ENCODE measurements at places on chromosomes 1 and 21.
A peak's percentile ranks its signal among the peaks of the same experiment; 100 is the strongest.

DNA sequence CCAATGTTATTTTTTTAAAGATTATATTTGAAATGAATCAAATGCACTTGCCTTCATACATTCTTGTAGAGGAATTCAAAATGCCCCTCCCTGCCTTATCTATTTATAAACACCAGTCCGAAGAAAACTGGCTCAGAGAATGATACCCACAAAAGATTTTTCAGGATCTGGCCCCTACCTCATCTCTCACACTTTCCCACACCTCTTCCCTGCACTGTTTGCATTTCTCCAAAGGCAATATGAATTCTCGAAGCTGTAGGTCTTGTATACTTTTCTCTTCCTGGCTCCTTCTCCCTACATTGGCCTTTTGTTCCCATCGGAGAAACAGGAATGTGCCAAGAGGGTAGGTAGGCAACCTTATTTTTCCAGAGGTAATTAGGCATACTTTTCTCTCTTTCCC, 12.0 kb upstream of the CCDC190 start:
- DNase-seq = no peak

DNA sequence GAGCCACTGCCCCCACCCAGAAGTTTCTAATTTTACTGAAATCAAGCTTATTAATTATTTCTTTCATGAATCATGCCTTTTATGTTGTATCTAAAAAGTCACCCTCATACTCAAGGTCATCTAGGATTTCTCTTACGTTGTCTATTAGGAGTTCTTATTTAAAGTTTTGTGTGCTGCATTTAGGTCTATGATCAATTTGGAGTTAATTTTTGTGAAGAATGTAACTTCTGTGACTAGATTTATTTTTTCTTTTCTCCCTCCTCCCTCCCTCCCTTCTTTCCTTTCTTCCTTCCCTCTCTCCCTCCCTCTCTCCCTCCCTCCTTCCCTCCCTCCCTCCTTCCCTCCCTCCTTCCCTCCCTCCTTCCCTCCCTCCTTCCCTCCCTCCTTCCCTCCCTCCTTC, 317.6 kb downstream of the PLA2G4A start:
- DNase-seq = no peak

DNA sequence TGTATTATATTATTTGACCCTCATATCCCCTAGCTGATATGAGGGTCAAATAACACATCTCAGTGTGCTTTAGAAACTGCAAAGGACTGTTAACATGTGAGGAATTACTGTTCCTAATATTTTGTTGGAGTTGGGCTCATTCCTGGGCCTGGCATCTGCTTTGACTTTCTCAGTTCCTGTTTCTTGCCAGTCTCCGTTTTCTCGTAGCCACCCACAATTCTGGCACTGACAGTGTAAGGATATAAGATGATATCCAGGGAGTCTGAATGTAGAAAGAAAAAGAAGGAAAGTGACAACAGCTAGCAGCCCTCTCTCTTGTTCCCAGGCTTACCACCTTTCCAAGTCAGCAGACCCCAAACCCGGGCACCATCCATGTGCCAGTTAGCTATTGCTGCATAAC, 54.4 kb upstream of the SCMH1 start:
- DNase-seq = no peak

GRCh38 chr1:209324901-209325871, 258.3 kb upstream of the CAMK1G start:
- no peak for DNase-seq

DNA sequence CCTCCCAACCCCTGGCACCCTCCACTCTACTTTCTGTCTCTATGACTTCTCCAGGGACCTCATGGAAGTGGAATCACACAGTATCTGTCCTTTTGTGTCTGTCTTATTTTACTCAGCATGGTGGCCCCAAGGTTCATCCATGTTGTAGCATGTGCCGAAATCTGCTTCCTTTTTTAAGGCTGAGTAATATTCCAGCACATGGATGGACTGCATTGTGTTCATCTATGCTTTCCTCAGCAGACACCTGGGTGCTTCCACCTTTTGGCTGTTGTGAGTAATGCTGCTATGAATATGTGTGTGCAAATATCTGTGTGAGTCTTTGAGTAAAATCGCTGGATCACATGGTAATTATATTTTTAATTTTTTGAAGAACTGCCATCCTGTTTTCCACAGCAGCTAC, 1.6 kb upstream of the PFKL start:
- DNase-seq = no peak

- DNase-seq = no peak
Observed at GRCh38 chr1:228457017-228457395, 30.2 kb upstream of the RNF187 start.

DNA sequence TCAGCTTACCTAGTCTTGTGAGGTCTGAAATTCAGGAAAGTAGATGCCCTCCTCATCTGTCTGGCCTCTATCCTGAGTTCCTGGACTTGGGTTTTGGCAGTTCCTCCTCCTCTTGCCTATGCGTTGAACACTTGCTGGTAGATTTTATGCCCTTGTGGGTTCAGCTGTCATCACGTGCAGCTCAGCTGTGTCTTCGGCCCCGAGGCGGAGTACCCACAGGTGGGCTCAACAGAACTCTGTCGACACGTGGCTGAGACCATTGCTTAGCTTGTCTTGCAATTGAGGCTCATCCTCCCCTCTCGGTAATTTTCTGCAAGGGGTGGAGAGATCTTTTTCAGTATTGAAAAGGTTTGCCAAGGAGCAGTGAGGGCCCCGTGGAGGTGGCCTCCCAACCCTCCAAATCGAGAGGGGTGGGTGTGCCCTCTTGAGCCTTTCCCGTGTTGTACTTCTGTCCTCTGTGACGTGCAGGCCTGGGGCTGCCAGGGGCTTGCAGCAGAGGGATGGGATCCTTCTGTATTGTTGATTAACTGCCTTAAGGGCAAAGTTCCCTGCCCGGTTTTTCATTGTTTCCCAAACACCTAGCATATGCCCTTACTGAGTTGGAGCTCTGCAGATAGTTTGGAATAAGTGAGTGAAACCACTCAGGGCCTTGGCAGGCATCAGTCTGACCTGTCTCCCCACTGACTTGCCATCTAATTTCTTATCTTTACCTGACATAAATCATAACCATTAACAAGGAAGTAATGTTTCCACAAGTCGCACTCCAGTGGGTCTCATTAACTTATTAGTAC, 2.9 kb downstream of the CENPS start:
- no peak for DNase-seq

GRCh38 chr1:206050655-206051235, 2.2 kb upstream of the RHEX start:
- DNase-seq = no peak

- DNase-seq = no peak
Observed at GRCh38 chr1:172266528-172267174, 153.8 kb upstream of the C1orf105 start.

DNA sequence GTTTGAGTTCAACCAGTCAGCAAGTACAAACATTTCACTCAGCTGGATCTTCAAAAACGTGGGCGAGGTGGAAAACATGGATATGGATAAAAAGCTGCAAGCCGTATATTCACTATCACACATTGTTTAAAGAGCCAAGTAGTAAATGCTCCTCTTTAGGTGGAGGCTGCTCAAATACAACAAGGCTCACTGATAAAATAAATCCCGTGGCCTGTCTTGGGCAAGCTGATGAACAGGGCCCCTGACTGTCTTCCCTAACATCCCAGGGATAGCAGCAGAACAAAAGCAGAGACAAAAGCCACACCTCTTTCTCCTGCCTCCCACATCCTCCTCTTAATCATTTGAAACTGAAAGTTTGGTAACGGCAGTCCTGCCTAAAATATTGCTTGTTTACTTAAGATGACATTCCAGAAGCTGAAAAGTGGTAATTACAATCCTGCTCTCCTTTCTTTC, 357.7 kb downstream of the TTLL7 start:
- no peak for DNase-seq

DNA sequence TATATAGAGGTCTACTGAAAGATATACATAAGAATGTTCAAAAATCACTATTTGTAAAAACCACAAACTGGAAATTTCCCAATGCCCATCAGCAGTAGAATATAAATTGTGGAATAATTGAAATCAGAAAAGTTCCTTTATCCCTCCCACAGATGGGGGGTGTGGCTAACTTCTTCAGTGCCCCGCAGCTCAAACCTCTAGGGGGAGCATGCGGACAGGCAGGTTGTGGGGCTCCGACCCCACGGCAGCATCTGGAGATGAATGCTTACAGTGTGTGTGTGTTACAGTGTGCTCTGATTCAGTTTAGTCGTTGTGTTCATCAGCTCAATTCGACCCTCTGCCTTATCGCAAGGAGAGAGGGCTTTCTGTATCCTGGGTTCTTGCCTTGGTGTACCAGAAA, 262.1 kb upstream of the LRRC7 start:
- no peak for DNase-seq

DNA sequence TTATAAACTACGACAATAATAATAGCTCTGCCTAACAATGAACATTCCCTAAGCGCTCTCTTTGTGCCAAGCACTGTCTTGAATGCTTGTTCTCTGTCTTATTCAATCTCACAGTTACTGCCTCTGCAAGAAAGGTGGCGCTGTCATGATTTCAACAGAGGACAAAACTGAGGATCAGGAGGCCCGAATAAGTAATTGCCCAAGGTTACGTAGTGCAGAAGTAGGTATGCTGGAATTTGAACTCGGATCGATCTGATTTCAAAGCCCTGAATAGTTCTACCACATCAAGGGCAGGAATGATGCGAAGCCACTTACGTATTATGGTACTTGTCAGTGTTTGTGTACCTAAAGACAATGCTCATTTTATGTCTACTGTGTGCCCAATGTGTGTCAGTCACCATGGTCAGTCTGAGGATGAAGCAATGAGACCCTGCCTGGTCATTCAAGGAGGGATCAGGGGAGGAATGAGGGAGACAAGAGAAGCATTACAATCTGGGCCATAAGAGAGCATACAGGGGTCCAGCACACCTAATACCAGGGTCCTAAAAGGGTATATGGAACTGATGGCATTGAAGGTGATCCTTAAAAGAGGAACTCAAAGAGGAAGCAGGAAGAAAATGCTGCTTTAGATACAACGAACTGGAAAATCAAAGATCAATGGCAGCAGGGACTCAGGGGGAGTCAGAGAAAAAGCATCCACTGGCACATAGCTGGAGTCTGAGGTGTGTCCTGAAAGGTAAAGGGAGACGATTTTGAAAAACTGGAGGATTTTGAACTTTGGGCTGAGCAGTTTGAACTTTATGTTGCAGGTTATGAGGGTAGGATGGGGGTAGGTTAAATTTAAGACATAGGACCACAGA, 389.2 kb downstream of the PLPP3 start:
- DNase-seq = no peak

GRCh38 chr1:58583496-58583895, 6.4 kb upstream of the TACSTD2 start:
- DNase-seq = no peak

DNA sequence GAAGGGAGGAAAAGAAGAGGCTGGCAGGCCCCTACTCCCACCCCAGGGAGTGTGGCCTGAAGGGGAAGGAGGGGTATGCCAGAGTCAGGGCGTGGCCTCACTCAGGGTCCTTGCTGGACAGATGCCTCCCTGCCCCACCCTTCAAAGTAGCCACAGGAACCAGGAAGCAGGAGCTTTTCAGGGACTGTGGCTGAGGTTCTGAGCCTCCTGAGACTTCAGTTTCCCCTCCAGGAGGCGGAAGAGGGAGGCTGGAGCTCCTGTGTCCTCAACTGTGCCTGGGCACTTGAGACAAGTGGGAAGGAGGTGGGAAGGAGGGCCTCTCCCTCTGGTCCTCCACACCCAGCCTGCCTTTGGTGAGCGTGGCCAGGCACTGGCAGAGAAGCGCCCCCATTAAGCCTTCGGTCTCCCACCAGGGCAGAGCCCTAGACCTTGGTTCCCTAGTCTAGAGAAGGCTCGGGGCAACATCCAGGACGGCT, 5.3 kb downstream of the CELSR2 start:
- DNase-seq = no peak

DNA sequence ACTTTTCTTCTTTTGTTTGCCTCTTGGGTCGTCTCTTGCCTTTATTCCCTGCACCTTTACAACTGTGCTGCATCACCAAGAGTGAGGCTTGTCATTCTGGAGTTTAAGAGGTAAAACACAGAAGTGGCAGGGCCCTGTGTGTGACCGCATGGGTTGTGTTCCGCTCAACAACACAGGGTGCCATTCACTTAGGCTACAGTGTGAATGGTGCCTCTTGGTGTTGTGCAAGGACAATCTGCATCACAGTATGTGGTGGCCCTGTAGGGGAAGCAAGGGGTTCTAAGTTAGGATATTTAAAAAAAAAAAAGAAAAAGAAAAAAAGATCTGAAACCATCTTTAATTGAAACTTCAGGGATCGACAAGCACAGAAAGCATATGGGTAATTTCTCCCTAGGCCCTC, 38.2 kb downstream of the BRINP2 start:
- DNase-seq = no peak

GRCh38 chr21:42160765-42161164, 58.2 kb upstream of the ABCG1 start:
- no peak for DNase-seq

GRCh38 chr1:234987415-234988154, 141.1 kb downstream of the TOMM20 start:
- peak; percentile 80 for DNase-seq

- DNase-seq = no peak
Observed at GRCh38 chr1:228827019-228827418, 91.7 kb downstream of the RHOU start.

DNA sequence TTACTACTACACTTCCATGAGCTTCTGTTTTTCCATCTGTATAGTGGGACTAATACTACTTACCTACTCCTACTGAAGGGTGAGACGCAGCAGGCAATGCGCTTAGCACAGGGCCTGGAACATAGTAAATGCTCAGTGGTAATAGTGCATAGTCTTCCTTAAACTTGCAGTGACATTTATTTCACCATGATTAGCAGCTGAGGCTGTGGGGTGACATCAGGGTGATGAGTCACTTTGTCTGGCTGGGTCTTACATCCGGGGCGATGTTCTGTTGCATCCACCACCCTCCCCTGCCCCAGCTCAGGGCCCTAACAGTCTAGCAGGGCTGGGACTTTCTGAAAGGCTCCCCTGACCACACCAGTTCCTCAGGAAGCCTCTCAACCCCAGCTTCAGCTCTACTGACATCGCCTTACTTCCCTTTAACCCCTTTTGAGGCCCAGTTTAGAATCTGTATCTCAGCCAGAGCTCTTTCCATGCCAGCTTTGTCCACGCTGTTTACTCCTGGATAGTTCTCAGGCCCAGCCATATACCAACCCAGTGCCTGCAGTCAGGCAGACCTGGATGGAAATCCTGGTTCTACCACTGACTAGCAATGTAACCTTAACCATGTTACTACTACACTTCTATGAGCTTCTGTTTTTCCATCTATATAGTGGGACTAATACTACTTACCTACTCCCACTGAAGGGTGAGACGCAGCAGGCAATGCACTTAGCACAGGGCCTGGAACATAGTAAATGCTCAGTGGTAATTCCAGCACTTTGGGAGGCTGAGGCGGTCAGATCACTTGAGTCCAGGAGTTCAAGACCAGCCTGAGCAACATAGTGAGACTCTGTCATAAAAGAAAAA, 66.3 kb downstream of the CD58 start:
- DNase-seq = peak; percentile 75

- DNase-seq = no peak
Observed at GRCh38 chr1:175171036-175171913, 21.3 kb downstream of the KIAA0040 start.

DNA sequence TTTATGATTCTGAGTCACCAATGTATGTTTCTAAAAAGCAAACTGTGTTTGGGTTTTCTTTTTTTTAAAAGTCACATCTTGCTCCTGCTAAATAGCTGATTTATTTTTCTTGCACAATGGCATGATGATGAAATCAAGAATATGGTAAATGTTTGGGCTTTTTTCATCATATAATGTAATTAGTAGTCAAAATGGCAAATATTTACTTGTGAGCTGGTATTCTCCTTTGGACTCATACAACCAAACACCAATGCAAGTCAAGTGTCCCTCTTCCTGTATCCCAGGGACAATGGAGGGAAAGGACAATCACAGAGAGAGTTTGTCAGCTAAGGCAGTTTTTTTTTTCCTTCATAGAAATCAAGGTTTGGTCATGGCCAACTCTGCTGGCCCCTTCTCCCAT, 94.6 kb upstream of the RALGPS2 start:
- DNase-seq = peak; percentile 36

All from HCEC 1CT (cell line).